ENCODE measurements at places on chromosomes 1 and 21. TPM values are rescaled to one million over a fixed set of nuclear protein-coding genes. Genes with fewer than 3 reads are reported as not detected.

LHX4 gene
- 0.07 TPM for total RNA-seq

OR2G6 gene
- not detected for total RNA-seq

DNA sequence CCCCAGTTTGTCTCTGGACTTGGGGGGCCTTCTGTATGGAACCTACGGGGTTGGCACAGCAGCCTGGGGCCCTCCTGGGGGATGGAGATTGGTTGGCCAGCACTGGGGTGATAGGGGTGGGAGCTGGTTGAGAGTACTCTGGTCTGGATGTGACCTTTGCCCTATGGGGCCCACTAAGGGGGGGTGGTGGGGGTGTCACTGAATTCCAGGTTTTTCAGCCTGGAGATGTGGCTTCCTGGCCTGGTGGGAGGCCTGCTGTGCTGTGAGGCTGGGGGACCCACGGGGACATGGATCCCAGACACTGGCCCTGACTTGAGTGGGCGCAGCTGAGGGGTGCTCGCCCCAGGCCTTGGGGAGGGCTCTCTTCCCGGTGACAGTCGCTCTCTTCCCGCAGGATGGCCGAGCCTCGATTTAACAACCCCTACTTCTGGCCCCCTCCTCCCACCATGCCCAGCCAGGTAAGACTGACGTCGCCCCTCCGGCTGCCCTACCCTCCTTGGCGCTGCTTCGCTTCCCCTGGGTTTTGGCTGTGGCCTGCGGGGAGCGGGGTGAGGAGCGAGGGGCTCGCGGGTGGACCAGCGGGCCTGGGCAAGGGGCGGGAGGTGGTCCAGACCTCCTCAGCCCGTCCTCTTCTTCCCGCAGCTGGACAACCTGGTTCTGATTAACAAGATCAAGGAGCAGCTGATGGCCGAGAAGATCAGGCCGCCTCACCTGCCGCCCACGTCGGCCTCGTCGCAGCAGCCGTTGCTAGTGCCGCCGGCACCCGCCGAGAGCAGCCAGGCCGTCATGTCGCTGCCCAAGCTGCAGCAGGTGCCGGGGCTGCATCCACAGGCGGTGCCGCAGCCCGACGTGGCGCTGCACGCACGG is 19.6 kb downstream of the ZNF362 start:
- no peaks in the 10 kb centered on the region for H3K27me3 ChIP-seq
- peaks cover 15% of the 10 kb centered on the region for H3K36me3 ChIP-seq
- no peak overlapping the region for H3K4me3 ChIP-seq

DNA sequence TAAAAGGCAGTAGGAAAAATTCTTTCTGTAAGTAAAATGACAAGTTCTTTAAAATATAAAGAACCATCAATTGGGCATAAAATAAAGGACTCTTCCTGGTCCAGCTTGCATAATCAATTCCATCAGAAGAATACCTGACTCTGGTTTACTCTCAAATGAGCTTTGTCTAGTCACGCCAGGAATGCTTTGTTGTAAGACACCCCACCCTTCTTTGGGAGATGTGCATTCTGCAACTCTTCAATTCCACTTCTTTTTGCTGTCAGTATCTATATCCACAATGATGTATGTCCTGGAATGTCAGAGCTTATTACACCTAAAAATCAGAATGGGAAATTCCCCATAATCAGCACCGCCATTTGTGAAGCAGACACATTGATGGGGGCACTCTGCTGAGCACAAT is 76.1 kb downstream of the PTPN14 start:
- no peaks in the 10 kb centered on the region for H3K27me3 ChIP-seq
- no peaks in the 10 kb centered on the region for H3K36me3 ChIP-seq
- no peak overlapping the region for H3K27ac ChIP-seq
- H3K4me1 ChIP-seq = peaks cover 70% of the 10 kb centered on the region
- no peak for DNase-seq

- DNase-seq = no peak
- no peaks in the 10 kb centered on the region for H3K27me3 ChIP-seq
- H3K4me1 ChIP-seq = no peaks in the 10 kb centered on the region
- no peak overlapping the region for H3K4me3 ChIP-seq
Measured at GRCh38 chr1:80607064-80607463, 1193.7 kb upstream of the ADGRL2 start.

- H3K27ac ChIP-seq = no peak overlapping the region
- peaks cover 48% of the 10 kb centered on the region for H3K27me3 ChIP-seq
- no peaks in the 10 kb centered on the region for H3K36me3 ChIP-seq
- DNase-seq = no peak
Measured at GRCh38 chr1:53401813-53402745, 57.1 kb upstream of the DMRTB1 start.
